Pancreas (tissue), 10 donors: ENCODE measurements at places on chromosomes 4 and X. TPM values are rescaled to one million over a fixed set of nuclear protein-coding genes. Genes with fewer than 3 reads are reported as not detected.

DNA sequence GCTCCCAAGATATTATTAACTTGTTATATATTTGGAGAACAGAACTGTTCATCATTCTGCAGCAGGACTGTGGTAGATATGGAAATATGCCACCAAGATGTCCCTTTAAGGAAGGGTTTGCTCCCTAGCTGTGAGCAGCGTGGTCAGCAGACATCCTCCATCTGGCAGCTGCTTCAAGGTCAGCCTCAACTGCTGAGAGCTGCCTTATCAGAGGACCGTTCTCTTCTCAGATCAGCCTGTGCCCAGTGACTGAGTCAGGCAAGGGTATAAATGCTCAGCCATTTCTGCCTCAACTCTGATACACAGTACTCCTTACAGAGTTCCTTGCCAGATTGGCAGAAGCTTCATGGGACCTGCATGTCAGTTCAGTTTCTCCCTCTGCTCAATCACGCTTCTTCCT, 63.4 kb upstream of the MAGEB2 start:
- no peak for DNase-seq

- no peak for DNase-seq
These were observed 160.8 kb downstream of the NAA11 start for GRCh38 chr4:79164907-79165610.

DNA sequence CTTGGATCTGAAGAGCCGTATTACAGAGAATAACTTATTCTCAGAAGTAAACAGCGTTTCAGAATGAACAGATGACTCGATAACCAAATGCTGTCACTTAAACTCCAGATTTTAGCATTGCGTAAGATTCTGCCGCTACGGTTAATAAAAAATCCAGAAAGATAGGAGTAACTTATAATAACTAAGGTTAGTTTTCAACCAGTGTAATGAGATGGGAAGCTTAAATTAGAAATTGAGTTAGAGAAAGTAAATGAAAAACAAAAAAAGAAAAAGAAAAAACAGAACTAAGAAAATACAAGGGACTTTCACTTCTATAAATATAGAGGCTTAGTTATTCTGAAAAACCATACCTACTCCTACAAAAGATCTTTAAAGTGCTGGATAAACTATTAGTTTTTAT, 13.1 kb upstream of the PARM1 start:
- no peak for DNase-seq

The NLGN4X gene
- 0.12 TPM for total RNA-seq

DNA sequence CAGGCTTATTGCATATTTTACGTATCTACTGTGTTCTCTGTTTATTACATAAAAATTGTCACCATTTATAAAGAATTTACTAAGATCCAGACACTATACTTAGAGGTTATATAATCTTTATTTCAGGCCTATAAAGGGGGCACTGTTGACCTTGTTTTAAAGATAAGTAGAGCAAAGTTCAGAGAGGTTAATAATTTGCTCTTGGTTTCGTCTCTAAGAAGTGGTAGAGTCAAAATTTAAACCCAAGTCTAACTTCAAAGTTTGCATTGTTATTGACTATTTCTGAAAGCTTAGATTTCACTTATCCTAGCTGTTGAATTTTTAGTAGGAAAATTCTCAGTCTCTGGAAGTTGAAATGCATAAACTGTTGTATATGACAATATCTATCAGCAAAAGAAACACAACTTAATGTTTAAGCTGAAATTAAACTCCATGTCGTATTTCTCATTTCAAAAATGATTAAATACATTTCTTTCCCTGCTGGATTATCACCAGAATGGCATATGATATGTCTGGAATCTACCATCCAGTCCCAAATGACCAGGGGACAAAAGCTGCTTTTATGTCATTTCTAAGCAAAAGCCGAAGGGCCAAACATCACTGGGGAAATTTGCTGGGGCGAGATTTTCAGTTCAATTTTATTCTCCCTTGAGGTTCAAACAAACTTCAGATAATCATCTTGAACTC, 138.4 kb downstream of the SLC7A11 start:
- no peak for DNase-seq

The MRPS18C gene
- total RNA-seq = 10.8 TPM

The IGSF1 gene
- 2.0 TPM for total RNA-seq

The MAGEA3 gene
- not detected for total RNA-seq

The FOXP3 gene
- 0.04 TPM for total RNA-seq

DNA sequence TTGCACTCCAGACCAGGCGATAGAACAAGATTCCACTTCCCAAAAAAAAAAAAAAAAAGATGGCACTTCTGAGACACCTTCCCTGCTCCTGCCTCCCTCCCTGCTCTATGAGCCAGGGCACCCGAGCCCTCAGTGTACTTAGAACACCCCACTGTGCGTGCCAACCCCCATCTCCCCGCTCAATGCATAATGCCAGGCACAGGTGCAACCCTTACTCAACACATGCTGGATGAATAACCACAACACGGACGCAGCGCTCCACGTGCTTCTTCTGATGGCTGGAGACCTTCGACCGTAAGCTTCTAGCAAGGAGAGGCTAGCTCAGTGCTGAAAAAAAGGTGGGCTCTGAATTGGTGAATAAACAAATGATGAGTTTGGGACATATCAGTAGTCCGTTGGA, 19.9 kb upstream of the IRAK1 start:
- no peak for DNase-seq

- DNase-seq = no peak
These were observed 43.5 kb downstream of the FMR1NB start for GRCh38 chrX:148024425-148025148.

- DNase-seq = no peak
These were observed 29.0 kb upstream of the GPM6B start for GRCh38 chrX:13845721-13846378.

The NIPAL1 gene
- 2.2 TPM for total RNA-seq

DNA sequence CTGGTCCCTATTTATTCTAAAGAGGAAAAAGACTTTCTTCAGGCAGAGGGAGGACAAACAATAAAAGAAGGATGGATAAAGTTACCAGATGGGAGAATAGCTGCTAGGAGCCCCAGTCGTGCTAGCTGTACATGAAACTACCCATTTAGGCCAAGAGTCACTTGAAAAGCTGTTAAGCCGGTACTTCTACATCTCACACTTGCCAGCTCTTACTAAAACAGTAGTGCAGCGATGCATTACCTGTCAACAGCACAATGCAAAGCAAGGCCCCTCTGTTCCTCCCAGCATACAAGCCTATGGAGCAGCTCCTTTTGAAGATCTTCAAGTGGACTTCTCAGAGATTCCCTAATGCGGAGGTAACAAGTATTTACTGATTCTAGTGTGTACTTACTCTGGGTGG, 1138.8 kb downstream of the ARAP2 start:
- no peak for DNase-seq

DNA sequence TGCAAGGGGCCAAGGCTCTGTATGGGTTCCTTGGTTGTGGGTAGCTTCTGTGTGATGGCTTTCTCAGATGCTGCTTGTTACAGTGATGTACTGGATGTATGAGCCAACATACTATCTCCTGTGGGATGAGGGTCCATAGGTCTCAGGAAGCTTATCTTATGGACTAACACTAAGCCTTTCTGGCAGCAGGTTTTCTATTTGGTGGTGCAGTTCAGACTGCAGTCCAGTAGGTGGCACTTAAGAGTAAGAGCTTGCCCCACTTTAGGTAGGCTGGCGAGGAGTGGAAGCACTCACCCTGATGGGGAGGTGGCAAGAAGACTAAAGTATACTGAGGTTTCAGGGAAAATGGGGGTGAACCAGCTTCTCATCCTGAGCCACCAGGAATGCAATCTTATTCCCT, 306.7 kb upstream of the MAOA start:
- DNase-seq = no peak

- DNase-seq = no peak
These were observed 327.3 kb upstream of the ARX start for GRCh38 chrX:25343060-25343459.

The CSAG2 gene
- total RNA-seq = not detected

The GYPB gene
- not detected for total RNA-seq

The IL3RA gene
- total RNA-seq = 2.1 TPM

- no peak for DNase-seq
These were observed 176.9 kb downstream of the DCTD start for GRCh38 chr4:182740256-182740655.

- DNase-seq = no peak
These were observed 48.8 kb upstream of the SHOX start for GRCh38 chrX:581720-582298.

DNA sequence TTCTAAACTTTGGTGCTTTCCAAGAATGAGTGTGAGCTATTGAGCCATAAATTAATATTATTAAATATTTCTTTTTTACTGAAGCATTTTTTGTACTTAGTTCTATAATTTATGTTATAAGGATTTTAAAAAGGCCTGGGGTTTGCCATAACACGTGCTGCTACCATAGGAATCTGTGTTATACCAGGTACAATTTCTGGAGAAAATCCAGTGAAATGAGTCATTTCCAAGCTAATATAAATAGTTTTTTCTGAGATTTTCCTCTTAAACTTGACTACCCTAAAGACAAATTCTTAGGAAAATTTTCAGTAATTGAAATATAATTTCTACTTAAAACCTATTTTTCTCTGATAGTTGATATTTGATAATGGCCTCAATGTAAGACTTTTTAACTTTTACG, 130.8 kb downstream of the TLL1 start:
- no peak for DNase-seq

The F8 gene
- 5.8 TPM for total RNA-seq

- no peak for DNase-seq
These were observed 108.2 kb downstream of the NSUN7 start for GRCh38 chr4:40857956-40858355.

DNA sequence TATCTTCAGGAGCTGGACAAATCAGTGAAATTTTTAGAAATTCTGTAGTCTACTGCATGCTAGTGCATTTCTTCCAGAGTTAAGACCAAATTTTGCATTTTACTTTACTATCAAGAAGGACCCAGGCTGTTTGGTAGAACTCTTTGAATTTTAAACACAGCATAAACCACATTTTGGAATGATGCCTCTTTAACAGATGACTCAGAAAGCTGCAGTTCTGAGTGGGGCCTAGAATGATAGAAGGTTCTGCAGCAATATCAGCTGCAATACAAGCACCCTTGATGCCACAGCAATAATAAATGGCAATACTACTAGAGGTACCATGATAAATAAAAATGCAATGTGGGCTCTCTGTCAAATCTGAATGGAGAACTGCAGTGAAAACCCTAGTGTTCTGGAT, 198.7 kb downstream of the TMA16 start:
- DNase-seq = no peak

The RHOXF2 gene
- total RNA-seq = not detected

DNA sequence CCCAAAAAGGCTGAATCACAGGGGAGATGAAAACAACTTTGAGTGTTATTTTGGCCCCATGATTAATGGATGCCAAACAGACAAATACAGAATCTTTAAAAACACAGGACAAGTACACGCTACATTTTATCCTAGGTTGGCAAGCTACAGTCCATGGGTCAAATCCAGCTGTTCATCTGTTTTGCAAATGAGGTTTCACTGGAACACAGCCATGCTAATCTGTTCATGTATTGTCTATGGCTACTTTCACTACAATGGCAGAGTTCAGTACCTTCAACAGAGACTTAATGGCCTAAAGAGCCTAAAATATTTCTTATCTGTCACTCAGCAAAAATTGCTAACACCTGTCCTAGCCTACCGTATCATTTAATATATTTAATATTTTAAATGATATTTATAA, 1548.5 kb upstream of the IGFBP7 start:
- DNase-seq = no peak

DNA sequence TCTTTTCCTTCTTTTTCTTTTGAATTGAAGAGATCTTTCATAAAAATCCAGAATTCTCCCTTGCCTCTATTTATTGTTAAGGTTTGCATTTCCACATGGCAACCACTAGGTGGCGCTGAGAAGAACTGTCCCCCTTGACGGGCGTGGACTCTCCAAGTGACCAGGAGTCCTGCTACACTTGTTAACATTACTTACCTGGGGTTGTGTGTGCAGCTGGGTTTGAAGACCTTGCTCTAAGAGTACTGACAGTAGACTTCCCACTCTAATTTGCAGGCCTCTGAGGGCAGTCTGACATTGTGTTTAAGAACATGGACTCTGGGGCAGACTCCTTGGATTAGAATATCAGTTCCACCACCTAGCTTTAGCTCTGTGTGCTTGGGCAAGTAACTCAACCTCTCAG, 52.8 kb downstream of the GPRIN3 start:
- DNase-seq = peak; percentile 48

The RRH gene
- total RNA-seq = not detected

DNA sequence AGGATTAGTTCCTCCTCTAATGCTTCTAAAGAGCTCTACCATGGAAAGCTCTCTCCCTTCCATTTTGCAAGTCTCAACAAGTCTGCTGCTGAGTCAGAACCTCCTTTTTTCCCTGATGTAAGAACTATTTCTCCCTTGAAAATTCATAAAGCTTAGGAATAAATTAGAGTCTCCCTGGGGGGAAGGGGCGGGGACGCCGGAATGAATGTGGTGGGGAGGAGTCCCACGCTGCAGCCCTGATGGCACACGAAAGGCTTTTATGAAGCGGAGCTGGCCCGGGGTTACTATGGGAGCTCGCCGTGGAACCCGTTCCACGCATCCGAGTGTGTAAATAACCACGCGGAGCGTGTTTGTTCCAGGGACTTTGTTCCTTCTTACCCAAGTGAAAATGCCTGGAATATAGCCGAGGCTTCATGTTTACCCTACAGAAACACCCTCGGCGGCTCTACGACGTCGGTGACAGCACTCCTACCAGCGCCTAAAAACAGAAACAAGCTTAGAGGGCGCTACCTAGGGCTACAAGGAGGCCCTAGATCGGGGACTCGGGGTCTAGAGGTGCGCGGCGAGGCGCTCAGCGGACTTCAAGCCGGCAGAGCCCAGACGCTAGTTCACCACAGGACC, 923 bp upstream of the CPEB2 start:
- DNase-seq = peak; percentile 54

GRCh38 chr4:92451782-92452181, 148.0 kb downstream of the GRID2 start:
- no peak for DNase-seq

DNA sequence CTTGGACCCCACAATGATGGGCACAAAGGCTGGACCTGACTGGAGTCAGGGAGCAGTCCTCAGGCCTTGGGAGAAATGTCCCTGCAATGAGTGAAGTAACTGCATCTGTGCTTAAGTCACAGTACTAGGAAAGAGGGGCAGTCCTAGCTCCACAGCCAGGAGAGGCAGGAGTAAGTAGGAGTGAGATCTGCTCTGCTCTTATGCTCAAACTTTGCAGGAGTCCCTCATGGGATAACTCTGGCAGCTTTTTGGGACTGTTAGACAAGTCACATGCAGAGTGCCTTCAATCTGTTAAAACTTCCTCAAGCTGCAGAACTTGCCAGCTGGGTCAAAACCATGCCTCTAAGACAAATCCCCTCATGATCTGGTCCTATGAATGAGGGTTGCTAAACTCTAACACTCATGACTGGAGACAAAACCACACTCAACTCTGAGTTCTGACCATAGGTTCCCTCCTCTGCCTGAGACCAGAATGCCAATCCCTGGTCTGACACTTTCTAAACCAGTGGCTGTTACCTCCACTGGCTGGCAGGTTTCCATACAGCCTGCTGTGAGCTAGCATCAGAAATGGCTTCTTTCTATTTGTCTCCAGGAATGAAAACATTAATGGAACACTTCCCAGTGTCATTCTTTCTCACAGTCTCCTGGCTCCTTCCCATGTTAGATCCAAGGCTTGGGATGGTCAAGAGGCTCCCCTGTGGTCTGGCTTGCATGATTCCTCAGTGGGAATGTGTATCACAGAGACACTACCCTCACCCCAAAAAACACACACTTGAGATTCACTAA, 819.3 kb downstream of the PCDH7 start:
- no peak for DNase-seq

- DNase-seq = no peak
These were observed 183.1 kb upstream of the MXRA5 start for GRCh38 chrX:3529466-3530010.
